RWPE2 (cell line): ENCODE measurements at places on chromosomes 13 and 19.

GRCh38 chr19:14459703-14460102, 15.5 kb downstream of the PTGER1 start:
- DNase-seq, result no peak
- no peaks in the 10 kb centered on the region for H3K4me1 ChIP-seq
- no peaks in the 10 kb centered on the region for H3K36me3 ChIP-seq
- H3K27ac ChIP-seq, result no peak overlapping the region
- no peaks in the 10 kb centered on the region for H3K27me3 ChIP-seq

DNA sequence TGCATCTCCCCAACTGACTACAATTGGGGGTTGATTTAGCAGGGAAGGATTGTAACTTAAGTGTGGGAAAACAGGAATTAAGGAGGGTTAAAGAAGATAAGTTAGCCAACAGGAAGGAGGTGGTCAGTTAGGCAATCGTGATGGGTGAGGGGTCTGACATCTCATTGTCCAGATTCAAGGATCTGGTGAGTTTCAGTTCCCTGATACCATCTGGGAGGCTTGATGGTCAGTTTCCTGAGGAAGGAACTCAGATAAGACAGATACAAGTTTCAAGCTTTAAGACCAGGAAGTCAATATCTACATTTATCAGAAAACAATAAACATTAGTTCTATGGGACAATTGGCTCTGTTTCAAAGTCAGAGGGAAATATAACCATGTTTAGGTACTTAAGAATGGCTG, 601.8 kb downstream of the SLITRK6 start:
- no peaks in the 10 kb centered on the region for H3K36me3 ChIP-seq
- no peaks in the 10 kb centered on the region for H3K27me3 ChIP-seq
- DNase-seq, result no peak
- no peak overlapping the region for H3K4me3 ChIP-seq
- no peaks in the 10 kb centered on the region for H3K4me1 ChIP-seq

DNA sequence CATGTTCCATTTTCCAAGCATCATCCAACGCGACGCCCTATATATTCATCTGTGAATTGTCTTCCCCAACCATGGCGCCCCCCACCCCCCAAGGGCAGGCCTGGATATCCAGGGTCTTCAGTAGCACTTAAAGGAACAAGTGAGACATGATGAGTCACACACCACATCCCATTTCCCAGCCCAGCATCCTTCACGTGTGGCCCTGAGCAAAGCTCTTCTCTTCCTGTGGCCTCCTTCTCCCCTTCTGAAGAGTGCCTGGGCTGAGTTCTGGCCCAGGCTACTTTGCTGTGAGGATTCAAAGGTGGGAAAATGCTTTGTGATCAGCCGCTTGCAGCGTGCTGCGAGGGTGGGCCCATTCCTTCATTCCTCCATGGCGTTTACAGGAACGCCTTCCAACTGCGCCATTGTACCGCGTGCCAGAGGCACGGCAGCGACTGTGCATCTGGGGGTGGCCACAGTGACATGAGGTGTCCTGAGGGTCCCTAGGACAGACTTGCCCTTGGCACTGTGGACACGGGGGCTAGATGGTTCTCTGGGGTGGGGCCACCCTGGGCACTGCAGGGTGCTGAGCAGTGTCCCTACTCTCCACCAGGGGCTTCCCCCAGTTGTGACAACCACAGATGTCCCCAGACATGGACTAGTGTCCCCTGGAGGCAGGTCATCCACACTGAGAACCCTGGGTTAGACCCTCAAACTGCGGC, 11.7 kb downstream of the PLIN4 start:
- no peak overlapping the region for H3K4me3 ChIP-seq
- DNase-seq, result no peak
- no peaks in the 10 kb centered on the region for H3K36me3 ChIP-seq
- no peaks in the 10 kb centered on the region for H3K4me1 ChIP-seq

GRCh38 chr13:99294958-99295357, 12.2 kb downstream of the GPR183 start:
- no peak for DNase-seq
- H3K27me3 ChIP-seq, result no peaks in the 10 kb centered on the region
- no peak overlapping the region for H3K4me3 ChIP-seq

DNA sequence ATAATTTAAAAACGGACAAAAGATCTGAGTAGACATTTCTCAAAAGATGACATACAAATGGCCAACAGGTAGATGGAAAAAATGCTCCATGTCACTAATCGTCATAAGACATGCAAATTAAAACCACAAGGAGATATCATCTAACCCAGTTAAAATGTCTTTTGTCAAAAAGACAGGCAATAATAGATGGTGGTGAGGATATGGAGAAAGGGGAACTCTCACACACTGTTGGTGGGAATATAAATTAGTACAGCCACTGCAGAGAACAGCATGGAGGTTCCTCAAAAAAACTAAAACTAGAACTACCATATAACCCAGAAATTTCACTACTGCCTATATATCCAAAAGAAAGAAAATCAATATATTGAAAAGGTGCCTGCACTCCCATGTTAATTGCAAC, 37.9 kb downstream of the OR10H4 start:
- H3K4me3 ChIP-seq, result no peak overlapping the region
- H3K36me3 ChIP-seq, result no peaks in the 10 kb centered on the region
- no peak for DNase-seq

DNA sequence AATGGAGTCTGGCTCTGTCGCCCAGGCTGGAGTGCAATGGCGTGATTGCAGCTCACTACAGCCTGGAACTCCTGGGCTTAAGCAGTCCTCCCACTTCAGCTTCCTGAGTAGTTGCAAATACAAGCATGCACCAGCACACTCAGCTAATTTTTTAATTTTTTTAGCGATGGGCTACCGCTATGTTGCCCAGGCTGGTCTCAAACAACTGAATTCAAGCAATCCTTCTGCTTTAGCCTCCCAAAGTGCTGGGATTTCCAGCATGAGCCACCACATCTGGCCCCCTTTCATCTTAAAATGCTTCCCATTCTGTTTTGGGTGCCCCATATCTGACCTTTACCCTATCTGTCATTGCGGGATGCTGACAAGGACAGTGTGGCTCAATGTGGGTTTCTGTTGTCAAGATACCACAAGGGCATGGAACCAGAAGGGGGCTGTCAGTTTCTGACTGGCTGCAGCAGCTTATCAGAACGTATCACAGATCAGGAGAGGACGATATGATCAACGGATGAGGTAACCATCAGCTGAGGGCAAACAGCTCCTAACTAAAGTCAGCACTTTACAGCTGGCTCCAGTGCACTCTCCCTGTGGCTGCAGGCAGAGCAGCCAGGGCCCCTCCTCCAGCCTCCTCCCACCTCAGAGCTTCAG, 32.4 kb downstream of the GPR42 start:
- H3K27ac ChIP-seq, result no peak overlapping the region
- H3K4me3 ChIP-seq, result no peak overlapping the region
- no peaks in the 10 kb centered on the region for H3K36me3 ChIP-seq

DNA sequence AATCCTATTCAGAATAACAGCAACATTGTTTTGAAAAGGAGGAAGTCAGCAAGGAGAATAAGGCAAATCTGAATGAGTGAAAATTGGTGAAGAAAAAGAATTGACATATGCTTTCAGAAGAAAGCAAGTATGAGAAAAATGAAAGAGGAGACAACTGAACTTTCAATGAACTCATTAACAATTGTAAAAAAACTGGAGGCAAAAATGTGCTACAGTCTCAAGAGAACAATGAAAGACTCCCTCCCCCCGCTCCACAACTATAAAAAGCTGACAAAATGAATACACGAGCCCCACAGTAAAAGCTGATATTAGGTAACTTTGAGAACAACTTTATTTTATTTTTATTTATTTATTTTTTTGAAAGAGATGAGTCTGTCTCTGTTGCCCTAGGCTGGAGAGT, 373.1 kb downstream of the DIAPH3 start:
- H3K36me3 ChIP-seq, result no peaks in the 10 kb centered on the region
- no peak overlapping the region for H3K27ac ChIP-seq
- H3K27me3 ChIP-seq, result no peaks in the 10 kb centered on the region
- H3K4me3 ChIP-seq, result no peak overlapping the region
